ENCODE measurements at places on chromosomes 13 and 19.

GRCh38 chr19:29785360-29785759 lies 26.4 kb upstream of the CCNE1 start:
- no peak for DNase-seq

GRCh38 chr19:32253683-32254508 lies 91.5 kb upstream of the ZNF507 start:
- no peak for DNase-seq

GRCh38 chr13:33174491-33174890 lies 111.1 kb downstream of the STARD13 start:
- no peak for DNase-seq

DNA sequence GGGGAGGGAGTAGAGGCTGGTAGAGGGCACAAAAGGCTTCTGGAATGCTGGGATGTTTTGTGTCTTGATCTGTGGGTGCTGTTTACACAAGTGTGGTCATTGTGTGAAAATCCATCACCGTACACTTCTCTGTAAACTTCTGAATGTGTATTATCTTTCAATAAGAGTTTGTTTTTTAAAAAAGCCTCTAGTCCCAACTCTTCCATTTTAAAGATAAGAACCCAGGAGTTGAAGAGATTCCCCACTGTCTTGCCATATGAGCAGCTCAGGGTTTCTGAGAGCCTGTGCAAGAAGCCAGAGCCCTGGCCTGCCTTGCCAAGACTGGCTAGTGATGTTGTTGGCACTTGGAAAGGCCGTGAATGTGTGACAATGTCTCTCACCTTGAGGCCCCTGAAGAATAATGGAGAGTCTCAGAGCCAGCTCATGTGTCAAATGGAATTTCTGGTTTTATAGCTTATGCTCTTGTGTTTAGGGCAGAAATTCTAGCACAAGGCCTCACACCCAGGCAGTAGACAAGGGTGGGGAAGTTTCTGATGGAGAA lies 57.5 kb upstream of the NPAS1 start:
- no peak for DNase-seq

GRCh38 chr13:59504407-59504806 lies 659.3 kb downstream of the DIAPH3 start:
- no peak for DNase-seq

DNA sequence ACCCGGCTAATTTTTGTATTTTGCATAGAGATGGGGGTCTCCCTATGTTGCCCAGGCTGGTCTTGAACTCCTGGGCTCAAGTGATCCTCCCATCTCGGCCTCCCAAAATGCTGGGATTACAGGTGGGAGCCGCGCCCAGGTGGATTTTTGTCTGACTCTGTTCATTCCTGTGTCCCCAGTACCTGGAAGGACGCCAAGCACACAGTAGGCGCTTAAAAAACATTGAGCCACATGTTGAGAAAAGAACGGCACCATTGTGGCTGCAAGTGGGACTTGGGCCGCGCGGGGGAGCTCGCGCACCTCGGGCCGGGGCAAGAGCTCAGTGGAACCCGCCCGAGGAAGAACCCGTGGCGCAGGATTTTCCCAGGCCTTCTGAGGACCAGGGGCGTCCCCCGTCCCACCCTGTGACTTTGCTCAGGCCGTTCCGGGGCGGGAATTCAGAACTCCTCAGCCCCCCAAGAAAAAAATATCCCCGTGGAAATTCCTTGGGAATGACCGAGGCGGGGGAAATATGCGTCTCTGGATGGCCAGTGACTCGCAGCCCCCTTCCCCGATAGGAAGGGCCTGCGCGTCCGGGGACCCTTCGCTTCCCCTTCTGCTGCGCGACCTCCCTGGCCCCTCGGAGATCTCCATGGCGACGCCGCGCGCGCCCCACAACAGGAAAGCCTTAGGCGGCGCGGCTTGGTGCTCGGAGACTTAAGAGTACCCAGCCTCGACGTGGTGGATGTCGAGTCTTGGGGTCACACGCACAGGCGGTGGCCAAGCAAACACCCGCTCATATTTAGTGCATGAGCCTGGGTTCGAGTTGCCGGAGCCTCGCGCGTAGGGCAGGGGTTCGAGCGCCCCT lies 1.4 kb upstream of the ICAM1 start:
- DNase-seq: no peak

- DNase-seq: no peak
Observed at GRCh38 chr13:75371203-75371602, 110.8 kb downstream of the TBC1D4 start.

DNA sequence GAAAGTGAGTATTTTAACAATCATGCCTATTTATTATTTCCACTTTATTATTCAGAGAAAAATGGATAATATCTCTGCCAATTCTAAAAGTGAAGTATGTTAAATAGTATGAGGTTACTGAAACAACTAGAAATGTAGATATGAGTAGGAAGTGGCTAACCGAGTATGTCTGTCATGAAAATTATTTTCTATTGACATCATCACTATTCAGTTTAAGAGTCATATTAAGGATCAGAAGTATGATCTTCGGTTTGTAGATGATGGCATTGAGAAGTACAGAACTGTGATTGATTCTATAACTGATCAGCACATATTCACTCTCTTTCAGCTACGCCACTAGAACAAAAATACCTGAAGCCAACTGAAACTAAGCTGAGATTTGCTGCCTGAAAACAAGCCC lies 146.4 kb upstream of the SLITRK5 start:
- DNase-seq: no peak

- no peak for DNase-seq
Observed at GRCh38 chr13:37621811-37622361, 23.3 kb upstream of the POSTN start.

DNA sequence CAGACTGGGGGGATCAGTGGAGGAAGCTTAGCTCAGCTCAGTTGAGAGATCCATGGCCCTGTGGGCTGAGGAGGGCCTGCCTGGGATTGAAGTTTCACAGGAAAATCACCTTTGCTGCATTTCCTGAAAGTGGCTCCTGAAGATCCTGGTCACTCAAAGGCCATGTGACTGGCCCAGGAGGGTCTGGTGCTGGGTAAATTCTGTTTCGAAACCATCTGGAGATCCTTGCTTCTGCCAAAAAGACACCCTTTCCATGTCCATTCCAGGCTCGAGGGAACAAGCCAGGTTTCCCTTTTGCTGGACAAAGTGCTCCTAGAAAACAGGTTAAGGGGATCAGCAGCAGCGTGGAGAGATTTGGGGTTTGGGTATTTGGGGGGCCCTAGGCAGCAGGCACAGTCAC lies 293.3 kb downstream of the ZNF536 start:
- no peak for DNase-seq

GRCh38 chr13:70391678-70392077 lies 283.4 kb upstream of the KLHL1 start:
- DNase-seq: peak; percentile 6

DNA sequence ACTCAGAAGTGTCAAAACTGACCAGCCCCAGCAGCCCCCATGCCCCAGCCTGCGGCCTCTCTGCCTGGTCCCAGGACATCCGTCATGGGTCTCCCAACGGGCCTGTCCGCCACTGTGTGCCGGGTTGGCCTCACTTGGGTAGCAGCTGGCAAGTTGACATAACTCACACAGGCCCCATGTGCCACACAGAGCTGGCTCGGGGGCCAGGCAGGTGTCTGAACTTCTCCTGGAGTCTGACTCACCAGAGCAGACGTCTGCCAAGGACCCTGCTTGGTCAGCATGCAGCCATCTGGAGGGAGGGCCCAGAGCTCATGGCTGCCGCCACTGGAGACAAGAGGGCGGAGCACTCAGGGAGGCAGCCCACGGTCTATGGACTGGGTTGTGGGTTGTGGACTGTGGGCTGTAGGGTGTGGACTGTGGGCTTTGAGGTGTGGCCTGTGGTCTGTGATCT lies 32.0 kb upstream of the TMEM255B start:
- no peak for DNase-seq

DNA sequence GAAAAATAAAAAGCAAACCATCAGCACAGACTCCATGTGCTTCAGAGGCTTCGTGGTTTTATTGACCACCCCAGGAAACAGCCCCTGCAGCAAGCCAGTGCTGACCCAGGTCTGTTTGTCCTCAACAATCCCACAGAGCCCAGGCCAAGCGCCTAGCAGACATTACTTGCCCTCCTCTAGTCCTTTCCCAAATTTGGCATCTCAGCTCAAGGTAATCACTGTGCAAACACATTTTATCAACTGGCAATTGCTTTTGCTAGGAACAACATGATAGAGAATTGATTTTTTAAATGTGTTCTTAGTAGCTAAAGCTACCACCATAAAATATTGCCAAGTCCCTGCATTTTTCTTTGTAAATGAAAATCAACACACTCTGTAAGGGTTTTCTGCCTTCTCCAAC lies 121.8 kb downstream of the STOML3 start:
- no peak for DNase-seq

- no peak for DNase-seq
Observed at GRCh38 chr19:3983936-3984583, 1.2 kb downstream of the EEF2 start.

- DNase-seq: no peak
Observed at GRCh38 chr13:99665711-99666110, 164.4 kb downstream of the TM9SF2 start.

DNA sequence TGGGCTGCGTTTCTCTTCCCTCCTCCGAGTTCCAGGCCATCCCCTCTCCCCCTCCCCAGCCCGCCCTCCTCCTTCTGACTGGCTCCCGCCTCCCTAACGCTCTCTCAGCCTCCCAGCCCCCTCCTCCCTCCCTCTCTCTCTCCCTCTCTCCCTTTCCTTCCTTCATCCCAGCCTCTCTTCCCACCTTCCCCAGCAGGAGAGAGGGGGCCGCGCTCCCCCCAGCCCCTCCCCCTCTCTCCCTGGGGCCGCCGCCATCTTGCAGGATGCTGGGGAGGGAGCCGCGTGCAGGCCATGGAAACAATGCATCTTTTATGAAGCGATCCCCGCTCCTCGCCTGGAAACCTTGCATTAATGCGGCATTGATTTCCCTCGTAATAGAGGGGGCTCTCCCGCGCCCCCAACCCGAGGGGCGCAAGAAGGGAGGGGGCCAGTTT lies 42.6 kb upstream of the ADGRL1 start:
- peak; percentile 50 for DNase-seq

- no peak for DNase-seq
Observed at GRCh38 chr13:99386495-99386894, 79.3 kb upstream of the GPR183 start.

- no peak for DNase-seq
Observed at GRCh38 chr19:3161453-3161852, 17.1 kb upstream of the S1PR4 start.

- DNase-seq: no peak
Observed at GRCh38 chr19:54100561-54100960, at the start of gene OSCAR. Gene OSCAR (minus strand): TSS chr19:54100803. CDS start chr19:54100792, 11 bp downstream.

DNA sequence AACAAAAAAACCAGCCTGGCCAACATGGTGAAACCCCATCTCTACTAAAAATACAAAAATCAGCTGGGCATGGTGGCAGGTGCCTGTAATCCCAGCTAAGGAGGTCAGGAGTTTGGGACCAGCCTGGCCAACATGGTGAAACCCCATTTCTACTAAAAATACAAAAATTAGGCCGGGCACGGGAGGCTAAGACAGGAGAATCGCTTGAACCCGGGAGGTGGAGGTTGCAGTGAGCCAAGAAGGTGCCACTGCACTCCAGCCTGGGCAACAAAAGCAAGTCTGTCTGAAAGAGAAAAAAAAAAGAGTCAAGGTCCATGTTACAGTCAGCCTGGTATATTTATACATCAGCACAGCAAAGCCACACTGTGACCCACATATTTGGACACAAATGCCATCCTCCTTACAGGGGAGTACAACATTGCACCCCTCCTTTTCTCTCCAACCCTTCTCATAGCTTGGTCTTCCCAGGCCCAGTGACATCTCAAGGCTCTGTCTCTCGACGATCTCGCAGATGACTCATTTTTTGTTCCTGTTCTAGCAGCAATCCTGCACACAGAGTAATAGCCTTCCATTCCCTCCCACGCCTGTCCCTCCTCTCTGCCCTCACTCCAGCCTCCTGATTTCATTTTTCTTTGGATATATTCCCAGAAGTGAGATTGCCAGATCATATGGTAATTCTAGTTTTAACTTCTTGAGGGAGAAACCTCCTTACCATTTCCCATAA lies 21.0 kb upstream of the DPP9 start:
- DNase-seq: no peak

DNA sequence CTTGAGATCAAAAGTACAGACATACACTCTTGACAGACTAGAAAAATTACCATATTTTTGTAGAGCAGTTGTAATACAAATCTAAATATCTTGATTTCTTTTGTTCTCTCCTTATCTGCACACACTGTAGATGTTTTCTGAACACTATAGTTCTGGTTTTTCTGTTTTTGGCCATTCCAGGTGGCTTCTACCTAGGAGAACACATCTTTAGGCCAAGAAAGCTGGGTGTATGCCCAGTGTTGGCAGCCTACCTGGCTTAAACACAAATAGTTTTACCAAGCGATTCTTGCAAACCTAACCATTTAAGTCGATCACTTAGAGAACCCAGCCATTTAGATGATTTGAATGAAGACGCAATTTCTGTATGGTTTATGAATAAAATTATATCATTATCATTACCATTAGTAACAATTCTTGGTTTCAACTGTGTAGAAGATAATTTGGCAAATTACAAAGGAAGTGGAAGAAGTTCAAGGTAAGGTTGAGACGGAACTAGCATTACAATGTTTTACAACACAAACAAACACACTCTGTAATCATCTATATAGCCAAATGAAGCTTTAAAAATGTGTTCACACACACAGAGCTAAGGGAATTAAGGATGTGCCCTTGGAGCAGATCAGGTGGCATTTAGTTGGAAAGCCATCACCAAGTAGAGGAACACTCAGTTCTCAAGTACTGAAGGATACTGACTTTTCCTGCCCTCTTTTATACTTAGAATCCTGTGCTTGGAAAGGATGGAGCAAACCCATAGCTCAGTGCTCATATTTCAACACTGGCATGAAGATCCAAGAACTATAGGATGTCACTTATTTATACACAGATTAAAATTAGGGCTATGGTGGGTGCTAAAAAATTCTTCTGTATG lies 36.2 kb downstream of the ERCC5 start:
- no peak for DNase-seq

DNA sequence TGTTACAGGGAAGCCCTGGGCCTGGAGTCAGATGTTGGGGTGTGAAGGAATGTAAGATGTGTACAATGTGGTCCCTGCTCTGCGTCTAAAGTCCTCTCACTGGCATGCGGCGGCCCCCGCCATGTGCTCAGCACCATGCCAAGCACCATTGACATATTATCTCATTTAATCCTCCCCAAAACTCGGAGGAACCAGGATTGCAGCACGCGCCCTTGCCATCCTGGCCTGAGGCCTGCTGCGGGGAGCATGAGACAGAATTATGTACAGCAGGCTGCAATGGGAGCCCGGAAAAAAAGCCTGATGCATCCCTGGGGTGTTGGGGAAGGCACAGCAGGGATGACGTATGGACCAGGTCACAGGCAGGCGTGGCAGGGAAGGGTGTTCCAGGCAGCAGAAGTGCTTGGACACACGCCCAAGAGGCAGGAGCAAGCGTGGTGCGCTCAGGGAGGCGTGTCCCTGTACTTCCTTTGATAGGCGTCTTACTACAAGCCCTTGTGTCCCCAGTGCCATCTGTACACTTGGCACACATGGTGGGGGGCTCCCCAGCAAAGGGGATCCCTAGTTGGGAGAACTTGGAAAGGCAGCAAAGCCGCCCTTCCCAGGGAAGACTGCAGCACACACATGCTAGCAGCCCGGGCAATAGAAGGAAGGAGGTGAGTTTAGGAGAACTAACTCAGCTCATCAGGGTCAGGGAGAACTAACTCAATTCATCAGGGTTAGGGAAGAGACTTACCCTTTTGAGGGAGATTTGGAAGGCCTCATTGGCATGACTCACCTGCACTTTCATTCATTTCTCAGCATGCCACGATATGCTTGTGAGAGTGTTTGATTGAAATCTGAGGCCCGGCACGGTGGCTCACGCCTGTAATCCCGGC lies 3.4 kb downstream of the EVI5L start:
- no peak for DNase-seq

Measured in NCI-H2107 (cell line).